ENCODE measurements at places on chromosomes 2 and 18.
A peak's percentile ranks its signal among the peaks of the same experiment; 100 is the strongest.

DNA sequence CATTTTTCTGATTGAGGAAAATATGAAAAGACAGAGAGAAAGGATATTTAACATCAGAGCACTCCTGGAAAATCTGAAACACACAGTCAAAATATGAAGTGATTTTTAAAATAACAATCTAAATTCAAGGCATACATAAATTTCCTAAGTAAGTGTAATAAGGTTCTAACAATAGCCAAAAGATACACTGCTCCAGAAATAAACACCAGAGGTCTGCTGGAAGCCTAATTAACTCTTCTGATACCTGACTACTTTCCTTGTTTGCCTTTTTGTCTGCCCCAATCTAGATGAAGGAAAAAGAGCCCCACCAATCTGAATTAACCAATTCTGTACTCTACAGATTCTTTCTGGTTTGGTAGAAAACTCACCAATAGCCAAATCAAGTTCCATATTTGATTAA is 87.1 kb downstream of the MEMO1 start:
- no peak for DNase-seq

- DNase-seq, result peak; percentile 81
Measured at GRCh38 chr2:74414881-74415761, 6.3 kb downstream of the C2orf81 start.

DNA sequence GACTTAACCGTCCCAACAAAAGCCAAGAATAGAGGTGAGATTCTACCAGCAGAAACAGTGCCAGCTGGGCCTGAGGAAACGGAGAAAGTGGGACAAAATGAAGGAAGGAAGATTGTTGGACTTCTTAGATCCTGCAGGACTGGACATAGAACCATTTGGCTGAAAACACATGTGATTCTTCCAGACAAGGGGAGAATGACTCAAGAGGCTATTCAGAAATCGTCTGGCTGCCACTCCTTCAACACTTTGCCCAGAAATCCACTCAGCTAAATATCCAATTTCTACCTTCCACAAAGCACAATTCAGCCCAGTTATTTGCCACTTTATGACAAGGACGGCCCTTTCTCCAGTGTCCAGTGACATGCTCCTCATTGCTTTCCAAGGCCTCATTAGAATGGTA is 61.6 kb downstream of the SNORC start:
- DNase-seq, result no peak

GRCh38 chr18:42157420-42157819 is 202.4 kb downstream of the PIK3C3 start:
- DNase-seq, result no peak

DNA sequence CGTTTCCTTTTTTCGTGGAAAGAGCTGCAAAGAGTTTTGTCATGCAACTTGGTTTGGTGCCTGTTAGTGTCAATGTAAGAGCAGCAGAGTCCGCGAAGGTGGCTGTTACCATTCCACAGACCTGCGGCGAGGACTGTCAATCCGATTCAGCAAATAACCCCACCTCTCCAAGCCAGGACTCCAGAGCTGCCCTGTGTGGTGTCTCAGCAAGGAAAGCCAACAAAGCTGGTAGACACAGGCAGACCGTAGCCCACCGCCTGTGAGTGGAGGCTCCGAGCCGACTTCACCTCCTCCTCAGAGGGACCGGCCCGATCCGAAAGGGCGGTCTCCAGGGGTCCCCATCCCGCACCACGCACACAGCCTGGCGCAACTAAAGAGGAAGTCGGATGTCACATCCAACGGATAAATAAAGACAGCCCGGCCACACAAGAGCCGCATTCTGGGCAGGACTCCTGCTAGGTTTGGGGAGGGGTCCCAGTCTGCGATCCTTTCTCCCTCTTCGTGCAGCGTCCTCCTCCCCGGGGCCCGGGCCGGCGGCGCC is 819 bp downstream of the ANKRD44 start:
- peak; percentile 19 for DNase-seq

- peak; percentile 32 for DNase-seq
Measured at GRCh38 chr2:191218292-191218898, 26.8 kb upstream of the MYO1B start.

- DNase-seq, result no peak
Measured at GRCh38 chr18:7535436-7536205, 31.5 kb upstream of the PTPRM start.

DNA sequence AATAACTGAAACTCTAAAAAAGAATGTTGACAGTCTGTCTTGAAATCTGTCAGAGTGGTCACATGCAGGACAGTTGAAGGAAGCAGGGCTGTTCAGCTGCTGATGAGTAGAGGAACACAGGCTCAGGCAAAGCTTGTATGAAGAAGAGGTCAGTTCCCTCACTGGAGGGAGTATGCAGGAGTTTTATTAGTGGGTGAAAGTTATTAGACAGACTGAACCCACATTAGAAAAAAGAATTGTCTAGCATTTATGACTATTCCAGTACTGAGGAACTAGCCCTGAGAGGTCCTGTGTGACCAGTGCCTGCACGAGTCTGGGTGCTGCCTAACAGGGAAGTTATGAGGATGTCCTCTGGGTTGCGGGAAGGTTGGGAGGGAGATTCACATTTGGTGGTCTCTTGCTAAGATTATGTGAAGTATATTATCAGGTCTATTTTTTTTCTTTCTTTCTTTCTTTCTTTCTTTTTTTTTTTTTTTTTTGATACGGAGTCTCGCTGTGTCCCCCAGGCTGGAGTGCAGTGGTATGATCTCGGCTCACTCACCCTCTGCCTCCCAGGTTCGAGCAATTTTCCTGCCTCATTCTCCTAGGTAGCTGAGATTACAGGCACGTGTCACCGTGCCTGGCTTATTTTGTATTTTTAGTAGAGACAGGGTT is 9.6 kb downstream of the TET3 start:
- DNase-seq, result no peak

- no peak for DNase-seq
Measured at GRCh38 chr2:113253453-113253852, 25.3 kb downstream of the PAX8 start.

GRCh38 chr2:108377401-108377800 is 353 bp upstream of the SULT1C4 start:
- no peak for DNase-seq

DNA sequence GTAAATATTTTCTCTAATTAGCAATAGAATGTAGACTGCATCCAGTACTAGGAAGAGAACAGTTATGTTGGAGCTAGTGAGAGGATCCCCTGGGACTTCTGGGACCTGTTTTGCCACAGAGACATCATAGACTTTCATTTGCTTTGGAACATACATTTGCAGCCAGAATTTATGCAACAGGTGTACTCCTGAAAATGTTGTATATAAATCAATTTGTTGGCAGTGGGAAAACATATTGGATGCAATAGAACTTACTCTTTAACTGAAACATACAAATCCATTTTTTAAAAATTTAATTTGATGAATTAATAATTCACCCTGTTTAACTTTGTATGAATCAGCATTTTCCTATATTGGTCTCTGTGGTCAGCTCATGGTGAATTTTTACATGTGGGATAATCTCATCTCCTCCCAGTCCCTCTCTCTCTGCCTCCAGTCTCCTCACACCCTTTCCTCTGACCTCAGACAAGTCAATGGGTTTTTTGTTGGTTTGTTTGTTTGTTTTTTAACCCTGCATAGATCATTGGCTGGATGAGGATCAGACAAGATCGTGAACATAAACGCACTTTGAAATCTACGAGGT is 263.0 kb downstream of the LPIN1 start:
- DNase-seq, result no peak

DNA sequence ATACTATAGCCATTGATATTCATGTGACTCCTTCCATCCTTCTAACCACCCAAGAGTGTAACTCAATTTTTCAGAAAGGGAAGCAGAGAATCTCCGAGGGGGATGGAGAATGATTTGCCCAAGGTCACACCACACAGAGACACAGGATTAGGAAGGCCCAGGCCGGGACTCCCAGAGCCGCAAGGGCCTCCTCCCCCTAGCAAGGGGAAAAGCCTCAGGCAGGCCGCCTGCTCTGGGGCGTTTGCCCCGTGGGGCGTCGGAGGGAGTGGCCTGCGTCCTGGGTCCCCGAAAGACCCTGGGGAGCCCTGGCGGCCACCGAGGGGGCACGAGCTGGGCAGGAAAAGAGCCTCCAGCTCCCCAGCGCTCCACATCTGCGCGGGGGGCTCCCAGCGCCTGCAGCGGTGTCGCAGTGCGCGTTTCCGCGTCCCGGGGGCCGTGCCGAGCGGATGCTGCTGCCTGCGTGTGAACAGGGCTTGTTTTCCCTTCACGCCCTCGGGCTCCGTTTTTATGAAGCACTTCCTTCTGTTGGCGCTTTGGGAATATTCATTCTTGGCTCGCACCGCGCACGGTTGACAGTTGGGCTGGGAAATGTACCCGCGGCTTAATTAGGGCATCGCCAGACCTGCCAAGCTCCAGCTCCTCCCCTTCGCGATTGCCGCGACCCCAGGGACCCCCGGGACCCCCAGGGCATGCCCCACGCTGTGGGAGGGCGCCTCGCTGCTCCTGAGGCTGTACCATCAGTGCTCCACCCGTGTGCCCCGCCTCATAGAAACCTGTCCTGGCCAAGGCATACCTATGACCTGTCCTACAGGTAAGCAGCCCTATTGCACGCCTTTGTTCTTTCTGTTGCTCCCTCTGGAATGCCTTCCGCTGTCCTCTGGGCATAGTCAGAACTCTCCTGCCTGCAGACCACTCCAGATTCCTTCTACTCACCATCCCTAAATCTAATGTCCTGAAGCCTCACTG is 158.9 kb upstream of the GLI2 start:
- DNase-seq, result peak; percentile 90

GRCh38 chr18:67600181-67601180 is 84.0 kb upstream of the DSEL start:
- peak; percentile 56 for DNase-seq

DNA sequence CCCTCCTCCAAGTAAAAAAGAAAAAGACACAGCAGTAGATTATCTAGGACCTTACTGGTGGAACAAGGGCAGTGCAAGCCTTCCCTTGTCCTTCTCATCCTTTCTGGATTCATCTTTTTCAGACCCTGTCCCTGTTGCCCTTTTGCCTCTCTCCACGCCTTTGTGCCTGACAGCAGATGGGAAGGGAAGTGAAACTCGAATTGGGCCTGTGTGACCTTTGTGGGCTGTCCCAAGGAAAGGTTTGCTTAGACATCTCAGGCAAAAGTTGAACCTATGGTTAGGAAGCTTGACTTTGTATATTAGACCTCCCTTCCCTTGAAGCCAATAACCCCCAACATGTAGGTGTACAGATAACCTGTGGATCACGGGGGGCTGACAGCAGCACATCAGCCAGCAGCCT is 185.3 kb downstream of the PRKCE start:
- no peak for DNase-seq

- no peak for DNase-seq
Measured at GRCh38 chr2:156237558-156237957, 95.0 kb downstream of the NR4A2 start.

- no peak for DNase-seq
Measured at GRCh38 chr2:159526433-159526832, 89.9 kb downstream of the BAZ2B start.

- peak; percentile 23 for DNase-seq
Measured at GRCh38 chr18:9627642-9628041, 13.3 kb upstream of the PPP4R1 start.

DNA sequence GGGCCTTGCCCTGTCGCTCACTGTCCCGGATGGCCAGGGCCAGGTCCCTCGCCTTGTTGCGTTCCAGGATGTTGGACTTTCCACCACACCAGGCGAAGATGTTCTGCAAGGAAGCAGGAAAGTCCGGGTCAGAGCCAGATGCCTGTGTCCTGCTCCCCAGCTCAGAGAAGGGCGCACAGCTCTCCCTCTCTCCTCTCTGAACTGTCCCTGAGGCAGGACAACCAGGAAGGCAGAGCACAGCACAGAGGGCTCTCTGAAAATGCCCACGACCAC is 11.0 kb downstream of the CAPG start:
- no peak for DNase-seq

- DNase-seq, result no peak
Measured at GRCh38 chr2:54789878-54790277, 66.4 kb downstream of the EML6 start.

DNA sequence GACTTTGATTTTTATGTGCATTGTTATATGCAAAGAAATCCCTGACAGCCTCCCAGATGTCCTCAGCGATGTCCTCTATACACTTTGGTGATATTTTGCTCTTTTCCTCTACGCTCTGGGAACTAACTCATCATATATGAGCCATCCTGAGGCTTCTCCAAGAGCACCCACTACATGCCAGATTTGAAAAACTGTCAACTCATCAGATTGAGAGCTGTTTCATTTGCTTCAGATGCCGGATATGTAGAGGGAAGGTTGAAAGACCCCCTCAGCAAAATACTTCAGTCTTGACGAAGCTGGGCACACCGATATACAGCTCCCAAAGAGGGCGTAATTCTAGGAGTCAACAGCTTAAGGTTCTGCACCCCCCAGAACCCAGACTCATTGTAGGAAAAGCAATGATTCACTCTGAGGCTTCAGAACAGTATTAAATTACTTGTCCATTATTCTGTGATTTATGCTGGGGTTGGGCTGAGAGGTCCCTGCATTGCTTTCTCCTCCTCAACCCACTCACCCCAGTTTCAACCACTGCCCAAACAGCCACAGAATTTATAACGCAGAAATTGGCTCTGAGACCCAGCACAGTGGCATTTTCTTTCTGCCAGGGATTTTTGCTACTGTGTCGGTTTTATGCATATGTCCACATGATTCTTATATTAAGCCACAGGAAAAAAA is 341.8 kb downstream of the ALK start:
- DNase-seq, result no peak

DNA sequence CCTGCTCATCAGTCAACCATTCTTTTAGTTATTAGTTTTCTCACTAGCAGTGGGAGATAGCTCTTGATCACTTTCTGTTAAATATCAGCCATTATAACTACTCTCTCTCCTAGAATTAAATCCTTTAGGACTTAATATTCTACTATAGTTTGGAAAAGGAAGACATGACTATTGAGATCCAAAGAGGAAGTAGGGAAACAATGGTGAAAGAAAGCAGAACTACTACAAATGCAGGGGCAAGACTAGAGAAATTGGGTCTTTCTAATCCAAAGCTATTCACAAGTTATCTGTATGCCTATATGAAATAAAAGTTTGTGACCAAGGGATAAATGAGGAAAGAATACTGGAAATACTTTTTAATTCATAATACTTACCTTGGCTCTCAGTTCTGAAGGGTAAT is 65.1 kb downstream of the SRBD1 start:
- DNase-seq, result no peak
